Stomach (tissue), 19 donors: ENCODE measurements at places on chromosomes 3 and 15. TPM values are rescaled to one million over a fixed set of nuclear protein-coding genes. Genes with fewer than 3 reads are reported as not detected.

- DNase-seq: no peak
Measured at GRCh38 chr3:45067941-45068340, 41.8 kb downstream of the CLEC3B start.

- DNase-seq: no peak
Measured at GRCh38 chr15:73755481-73755880, 2.3 kb upstream of the INSYN1 start.

DNA sequence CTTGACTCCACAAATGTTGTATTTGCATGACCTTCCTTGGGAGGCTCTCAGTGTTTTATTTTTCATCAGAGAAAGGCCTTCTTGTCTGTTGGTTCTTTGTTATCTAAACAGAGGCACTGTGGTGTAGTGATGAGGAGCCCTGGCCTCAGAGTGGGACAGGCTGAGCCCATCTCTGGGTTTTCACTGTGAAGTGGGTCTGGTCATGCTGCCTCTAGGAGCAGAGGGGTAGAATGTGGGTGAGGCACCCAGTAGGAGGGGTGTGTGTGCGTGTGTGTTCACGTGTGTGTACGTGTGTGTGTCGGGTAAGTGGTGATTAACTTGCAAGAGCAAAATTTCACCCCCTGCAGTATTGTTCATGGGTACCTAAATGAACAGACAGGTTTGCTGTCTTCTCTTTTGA, 14.4 kb downstream of the KLF13 start:
- no peak for DNase-seq

DNA sequence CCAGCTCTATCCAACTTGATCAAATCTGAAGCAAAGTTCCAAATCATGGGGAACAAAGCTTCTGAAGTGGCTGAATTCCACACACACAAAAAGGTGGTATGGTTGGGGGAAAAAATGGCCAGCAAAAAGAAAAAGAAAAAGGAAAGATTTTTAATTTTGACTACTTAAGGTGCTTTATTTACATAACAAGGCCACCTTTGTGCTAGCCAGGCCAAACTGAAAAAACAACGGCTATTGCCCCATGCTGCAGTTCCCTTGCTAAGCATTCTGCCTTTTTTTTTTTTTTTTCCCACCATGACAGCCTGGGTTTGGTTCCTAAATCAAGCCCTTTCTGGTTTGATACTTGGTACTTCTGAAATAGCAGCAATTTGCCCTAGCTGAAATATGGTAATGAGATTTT, 66.5 kb upstream of the DAZL start:
- no peak for DNase-seq

- DNase-seq: no peak
Measured at GRCh38 chr15:50828610-50829206, 63.2 kb upstream of the SPPL2A start.

DNA sequence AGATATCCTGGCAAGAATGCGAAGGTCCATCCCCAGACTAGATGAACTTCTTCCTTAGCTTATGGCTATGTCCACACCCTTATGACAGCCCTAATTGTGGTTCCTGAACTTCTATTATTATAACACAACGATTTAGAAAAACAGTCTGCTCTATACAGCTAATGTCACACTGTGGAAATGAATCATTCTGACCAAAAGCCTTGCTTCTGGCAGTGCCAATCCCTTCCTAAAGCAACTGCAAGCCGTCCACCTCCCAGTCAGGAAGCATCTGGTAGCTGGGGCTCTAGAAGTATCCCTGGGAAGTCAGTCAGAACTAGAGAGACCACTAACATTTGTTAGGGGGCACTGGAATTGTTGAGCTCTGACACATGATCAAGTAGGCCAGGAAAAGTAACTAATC, 45.0 kb downstream of the MYO5A start:
- no peak for DNase-seq

GRCh38 chr3:13581485-13582365, 32.8 kb downstream of the FBLN2 start:
- no peak for DNase-seq

DNA sequence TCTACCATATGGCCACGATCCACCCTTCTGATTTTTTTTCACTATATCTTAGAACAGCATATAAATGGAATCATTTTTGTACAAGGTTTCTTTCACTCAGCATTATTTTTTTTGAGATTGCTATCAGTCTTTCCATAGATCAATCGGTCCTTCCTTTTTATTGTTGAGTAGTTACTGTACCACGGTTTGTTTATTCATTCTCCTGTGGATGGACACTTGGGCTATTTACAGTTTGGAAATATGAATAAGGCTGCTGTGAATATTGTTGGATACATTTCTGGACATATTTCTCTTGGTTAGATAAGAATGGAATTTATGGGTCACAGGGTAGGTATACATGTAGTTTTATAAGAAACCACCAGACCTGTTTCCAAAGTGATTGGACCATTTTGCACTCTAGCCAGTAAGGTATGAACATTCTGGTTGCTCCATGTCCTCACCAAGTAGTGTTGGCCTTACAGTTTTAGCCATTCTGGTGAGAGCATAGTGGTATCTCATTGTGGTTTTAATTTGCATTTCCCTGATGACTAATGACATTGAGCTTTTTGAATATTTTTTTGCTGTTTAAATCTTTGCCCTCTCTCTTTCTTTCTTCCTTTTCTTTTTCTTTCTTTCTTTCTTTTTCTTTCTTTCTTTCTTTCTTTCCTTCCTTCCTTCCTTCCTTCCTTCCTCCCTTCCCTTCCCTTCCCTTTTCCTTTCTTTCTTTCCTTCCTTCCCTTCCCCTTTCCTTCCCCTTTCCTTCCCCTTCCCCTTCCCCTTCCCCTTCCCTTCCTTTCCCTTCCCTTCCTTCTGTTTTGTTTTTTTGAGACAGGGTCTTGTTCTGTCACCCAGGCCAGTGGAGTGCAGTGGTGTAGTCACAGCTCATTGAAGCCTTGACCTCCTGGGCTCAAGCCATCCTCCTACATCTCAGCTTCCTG, 49.2 kb downstream of the LRRK1 start:
- DNase-seq: no peak

DNA sequence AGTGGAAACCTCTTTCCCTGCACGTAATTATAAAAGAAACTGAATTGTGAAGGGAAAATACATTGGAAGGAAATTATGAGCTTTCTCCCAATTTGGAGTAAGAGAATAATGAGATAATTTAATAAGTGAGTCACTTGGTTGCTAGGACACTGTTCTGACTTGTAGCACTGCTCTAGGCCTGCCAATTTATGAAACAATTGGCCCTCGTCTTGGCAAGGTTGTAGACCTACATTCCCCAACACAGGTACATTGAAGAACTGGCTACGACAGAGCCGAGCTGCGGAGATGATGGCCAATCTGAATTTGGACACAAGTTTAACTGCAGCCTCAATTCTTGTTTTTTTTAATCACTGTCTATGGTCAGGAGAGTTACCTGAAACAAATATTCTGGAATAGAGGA, 674.1 kb downstream of the MECOM start:
- peak; percentile 29 for DNase-seq

DNA sequence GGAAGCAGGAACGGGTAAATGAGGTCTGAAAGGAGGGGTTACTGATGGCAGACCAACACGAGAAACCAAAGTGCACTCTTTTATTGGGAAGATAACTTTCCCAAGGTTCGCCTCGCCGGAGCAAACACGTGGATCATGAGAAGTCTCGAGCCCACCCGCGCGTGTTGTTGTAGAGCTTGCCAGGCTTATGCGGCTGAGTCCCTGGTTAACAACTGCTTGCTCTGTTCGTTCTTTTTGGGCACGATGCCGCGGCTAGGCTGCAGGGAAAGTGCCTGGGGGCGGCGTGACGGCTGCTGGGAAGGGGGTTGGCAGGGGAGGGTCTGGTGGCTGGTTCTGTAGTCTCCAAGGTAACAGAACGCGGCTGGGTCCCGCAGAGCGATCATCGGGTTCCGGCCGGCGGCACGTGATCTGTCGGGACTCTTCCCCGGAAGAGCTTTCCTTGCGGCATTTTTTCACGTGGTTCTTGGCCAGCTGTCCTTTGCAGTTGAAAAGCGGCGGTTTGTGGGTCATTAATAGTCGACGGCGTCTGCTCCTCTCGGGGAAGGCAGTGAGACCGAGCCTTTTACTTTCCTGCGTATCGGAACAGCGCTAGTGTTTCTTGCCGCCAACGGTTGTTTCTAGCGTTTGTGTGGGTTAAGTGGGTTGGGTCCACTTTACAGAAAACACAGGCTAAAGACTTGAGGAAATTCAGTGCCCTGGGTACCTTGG, 1.5 kb downstream of the MGA start:
- DNase-seq: peak; percentile 70

GRCh38 chr3:14253022-14253706, 74.5 kb downstream of the LSM3 start:
- no peak for DNase-seq

DNA sequence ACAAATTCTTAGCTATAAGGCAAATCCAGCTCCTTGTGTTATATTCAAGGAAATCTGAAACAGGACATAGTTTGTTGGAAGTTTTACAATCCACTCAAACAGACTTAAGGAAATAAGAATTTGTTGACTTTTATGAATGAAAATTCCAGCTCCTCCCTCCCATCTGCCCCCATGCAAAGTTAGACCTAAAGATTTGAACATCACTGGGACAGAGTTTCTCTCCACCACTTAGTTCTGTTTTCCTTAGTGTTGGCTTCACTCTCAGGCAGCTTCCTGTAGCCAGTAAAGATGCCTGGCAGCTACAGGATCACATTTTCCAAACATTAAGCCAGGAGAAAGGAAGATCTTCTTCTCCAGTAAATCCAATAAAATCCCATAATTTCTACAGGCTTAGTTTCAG, 265.0 kb downstream of the TAFA4 start:
- DNase-seq: no peak

DNA sequence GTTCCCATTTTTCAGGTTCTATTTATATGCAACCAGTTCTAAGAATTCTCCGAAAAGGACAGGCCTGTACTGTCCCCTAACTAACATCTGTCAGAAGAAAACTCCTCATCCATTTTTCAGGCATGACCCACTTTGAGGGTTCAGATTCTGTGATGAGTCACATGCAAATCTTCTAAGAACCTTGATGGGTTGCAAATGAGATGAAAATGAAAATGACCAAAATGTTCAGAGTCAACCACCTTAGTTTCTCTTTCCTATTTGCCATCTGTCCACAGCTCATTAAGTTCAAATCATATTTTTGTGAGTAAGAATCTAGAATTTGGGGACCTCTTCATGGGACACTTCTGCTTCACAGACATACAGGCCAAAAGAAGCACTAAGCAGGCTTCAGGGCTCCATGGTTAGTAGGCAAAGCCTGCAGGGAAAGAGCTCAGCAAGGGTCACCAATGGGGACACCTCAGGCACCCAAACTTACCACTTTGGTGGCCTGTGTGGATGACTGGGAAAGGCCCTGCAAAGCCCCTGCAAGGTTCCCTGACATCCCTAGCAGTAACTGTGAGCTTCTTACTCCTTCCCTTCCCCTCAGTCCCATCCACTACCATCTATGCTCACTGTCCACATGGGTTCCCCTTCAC, 122.0 kb downstream of the WDR76 start:
- DNase-seq: no peak

- DNase-seq: no peak
Measured at GRCh38 chr3:14093831-14094230, 30.8 kb downstream of the CHCHD4 start.

The NPAP1 gene
- not detected for total RNA-seq

The TM4SF18 gene
- not detected for total RNA-seq

The NANOGP8 gene
- total RNA-seq: not detected

The CCR9 gene
- total RNA-seq: not detected

The SLITRK3 gene
- total RNA-seq: not detected

The POTEB gene
- not detected for total RNA-seq
